ENCODE measurements at places on chromosomes 16 and 17.

DNA sequence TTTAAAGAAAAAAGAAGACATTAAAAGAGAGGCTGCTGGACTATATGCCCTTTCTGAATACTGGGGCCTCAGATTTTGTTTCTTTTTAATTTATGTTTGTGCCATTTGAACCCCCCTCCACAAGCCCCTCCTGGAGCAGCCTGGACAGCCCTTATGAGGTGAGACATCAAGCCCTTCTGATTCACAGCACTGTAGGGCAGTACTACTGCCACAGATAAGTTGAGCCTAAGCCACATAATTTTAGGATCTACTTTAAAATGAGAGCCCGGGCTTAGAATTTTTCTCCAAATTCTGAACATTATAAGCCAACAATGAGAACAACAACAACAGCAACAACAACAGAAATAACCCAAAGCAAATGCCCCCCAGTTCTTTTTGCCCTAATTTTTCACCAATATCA, 256.9 kb upstream of the SALL1 start:
- DNase-seq: no peak

DNA sequence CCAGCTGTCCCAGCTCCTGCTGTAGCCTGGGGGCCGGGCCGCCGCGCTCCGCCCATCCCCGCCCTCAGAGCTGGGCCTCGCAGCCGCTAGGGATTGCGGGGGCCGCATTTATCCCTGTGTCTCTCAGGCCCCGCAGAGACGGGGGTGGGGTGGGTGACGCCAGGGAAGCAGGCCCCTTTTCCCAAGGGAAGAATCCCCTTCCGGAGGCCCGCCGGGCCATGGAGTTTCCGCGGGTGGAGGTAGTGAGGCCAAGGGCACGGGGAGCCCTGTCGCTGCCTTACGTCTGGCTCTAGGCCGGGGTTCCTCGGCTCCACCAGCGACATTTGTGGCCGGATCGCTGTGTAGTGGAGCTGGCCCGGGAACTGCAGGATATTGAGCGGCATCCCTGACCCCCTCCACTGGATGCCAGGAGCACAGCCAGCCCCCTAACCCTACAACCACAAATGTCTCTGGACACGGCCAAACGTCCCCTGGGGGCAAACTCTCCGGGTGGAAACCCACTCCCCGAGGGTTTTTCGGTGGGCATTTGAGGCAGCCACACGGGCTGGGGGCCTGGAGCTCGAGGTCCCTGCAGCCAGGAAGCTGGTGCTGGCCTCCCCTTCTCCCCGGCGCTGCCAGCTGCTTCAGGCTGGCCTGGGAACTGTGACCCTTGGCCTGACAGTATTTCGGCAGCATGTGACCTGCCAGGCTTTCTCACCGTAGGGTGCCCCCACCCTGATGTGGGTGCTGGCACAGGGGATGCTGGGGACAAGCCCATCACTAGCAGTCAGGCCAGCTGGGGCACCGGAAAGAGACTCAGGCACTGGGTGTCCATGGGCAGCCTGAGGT, 12.0 kb upstream of the CD300A start:
- no peak for DNase-seq

DNA sequence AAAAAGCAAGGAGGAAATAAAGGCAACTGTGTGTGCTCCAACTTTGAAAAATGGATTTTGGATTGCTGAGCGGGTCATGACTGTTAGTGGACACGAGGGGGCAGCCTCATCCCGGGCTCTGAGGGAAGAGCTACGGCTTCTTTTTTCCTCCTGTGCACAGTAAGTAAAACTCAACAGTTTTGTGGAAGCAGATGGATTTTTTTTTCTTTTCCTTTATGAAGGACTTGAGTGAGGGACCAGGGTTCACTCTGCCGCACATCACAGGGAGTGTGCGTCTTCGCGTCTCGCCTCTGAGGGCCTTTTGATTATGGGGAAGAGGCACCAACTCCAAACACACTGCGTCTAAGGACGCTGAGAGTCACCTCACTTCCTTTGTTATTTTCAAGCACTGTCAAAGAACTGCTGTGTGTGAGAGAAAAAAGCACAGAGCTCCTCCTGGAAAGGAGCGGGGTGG, 80.3 kb upstream of the GOT2 start:
- DNase-seq: no peak

- no peak for DNase-seq
Observed at GRCh38 chr17:80596760-80597608, 52.3 kb downstream of the RPTOR start.

GRCh38 chr17:81339534-81340296, 44.6 kb upstream of the SLC38A10 start:
- DNase-seq: no peak

DNA sequence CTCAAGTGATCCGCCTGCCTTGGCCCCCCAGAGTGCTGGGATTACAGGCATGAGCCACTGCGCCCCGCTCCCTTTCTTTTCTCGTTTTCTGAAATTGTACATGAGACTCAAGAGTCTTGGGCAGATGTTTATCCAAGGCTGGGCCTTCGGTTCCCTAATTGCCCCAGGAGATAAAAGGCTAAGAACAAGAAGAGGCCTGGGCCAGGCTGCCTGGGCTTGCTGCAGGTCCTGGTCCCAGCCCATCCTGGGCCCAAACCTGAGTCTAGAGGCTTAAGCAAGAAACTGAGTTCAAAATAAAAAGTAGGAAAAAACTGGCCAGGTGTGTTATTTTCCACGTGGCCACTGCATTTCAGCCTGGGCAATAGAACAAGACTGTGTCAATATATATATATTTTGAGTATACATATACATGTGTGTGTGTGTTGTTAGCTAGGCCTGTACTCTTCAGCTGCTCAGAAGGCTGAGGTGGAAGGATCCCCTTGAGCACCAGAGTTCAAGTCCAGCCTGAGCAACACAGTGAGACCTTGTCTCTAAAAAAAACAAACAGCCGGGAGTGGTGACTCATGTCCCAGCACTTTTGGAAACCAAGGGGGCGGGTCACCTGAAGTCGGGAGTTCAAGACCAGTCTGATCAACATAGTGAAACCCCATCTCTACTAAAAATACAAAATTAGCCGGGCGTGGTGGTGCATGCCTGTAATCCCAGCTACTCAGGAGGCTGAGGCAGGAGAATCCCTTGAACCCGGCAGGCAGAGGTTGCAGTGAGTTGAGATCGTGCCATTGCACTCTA, 6.8 kb upstream of the CLUH start:
- DNase-seq: no peak

DNA sequence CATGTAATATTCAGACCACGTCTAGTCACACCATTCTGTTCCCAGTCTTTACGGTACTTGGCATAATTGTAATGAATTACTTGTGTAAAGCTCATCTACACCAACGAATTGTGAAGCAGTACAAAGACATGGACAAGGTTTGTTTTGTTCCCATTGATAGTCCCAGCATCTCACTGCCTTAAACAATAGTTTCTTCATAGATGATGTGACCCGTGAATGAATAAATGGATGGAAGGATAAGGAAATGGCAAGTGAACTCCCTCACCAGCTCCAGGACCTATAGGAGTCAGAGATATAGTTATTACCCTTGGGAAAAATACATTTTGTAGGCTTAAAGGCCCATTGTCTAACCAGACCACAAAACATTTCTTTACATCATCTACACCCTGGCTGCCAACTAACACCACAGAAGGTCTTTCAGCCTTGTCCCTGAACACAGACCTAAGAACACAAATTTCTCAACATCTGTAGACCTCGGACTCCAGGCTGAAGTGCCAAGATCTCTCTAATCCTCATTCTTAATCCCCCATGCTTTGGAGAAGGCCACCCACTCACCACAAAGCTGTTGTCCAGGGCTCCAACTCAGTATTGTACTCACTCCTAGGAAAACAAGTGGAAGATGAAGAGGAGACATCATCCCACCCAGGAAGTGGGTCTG, 38.2 kb downstream of the MAF start:
- no peak for DNase-seq

GRCh38 chr16:24721830-24722238, 7.6 kb upstream of the TNRC6A start:
- no peak for DNase-seq

DNA sequence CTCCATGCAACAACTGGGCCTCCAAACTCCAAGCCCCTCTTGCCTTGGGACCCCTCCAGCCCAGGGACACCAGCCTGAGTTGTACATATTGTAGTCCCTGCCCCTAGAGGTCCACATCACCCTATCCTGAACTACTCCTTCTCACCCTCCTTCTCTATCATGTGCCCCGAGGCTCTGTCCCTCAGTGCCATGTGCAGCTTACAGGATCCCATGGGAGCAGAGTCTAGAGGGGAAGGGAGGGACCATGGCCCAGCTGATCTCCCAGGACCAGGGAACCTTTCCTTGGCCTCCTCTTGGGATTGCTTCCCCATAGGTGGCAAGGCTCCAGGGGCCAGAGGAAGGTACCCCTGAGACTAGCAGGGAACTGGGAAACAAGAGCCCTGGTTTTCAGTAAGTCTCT, 35.3 kb downstream of the TMEM132E start:
- no peak for DNase-seq

DNA sequence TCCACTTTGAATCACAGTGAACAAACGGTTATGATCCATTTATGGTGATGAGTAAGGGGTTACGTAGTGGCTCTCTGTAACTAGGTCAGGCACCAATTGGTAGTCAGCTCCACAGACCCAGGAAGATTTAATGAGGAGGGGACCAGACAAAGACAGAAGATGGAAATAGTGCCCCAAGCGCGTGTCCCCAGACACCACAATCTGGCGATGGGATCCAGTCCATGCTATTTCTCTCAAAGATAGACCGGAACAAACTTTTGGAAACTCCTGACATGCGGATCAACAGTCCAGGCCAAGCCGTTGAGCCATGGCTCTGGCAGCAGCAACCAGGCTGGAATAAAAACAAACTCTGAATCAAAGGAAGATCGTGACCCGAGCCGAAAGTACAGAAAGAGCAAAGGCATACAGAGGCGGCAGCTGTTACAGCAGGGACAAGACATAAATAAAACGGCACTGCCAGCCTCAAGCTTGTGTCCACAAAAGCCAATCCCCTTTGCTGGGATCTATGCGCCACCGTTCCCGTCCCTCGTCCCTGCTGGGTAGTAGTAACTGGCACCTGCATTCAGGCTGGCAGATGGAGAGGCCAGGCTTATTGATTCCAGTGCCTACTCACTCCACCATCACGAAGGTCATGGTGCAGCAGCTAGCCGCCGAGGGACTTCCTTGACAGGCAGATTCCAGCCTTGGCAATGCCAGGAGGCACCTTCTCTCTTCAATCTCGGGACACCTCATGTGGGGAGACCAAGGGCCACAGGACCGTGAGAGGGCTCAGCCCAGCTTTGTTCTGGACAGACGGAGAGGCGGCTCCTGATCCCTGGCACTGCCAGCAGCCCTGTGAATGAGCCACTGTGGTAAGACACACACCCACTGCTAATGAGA, 50.2 kb downstream of the CDH11 start:
- no peak for DNase-seq

DNA sequence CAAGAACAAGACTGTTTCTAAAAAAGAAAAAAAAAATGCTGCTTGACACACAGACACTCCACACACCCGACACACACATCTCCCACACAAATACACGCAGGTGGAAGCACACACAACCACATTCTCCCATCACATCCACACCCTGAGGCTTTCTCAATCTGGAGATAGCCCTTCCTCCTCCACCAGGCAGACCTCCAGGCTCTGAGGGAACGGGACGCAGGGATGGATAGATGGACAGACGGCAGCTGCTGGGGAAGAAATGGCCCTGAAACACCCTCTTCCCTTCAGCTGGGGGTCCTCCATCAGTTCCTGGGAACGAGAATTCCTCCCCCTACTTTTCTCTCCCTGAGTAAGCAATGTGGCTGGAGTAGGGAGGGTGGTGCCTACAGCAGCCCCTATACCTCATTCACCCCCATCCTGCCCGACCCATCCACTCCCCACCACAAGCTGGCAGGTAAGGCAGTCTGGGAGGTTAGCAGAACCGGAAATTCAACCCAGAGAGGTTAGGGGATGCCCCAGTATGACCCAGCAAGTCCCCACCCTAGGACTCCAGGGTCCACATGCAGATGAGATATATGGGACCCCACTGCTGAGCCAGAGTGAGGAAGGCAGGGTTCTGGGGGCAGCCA, 4.1 kb upstream of the LITAFD start:
- DNase-seq: no peak

DNA sequence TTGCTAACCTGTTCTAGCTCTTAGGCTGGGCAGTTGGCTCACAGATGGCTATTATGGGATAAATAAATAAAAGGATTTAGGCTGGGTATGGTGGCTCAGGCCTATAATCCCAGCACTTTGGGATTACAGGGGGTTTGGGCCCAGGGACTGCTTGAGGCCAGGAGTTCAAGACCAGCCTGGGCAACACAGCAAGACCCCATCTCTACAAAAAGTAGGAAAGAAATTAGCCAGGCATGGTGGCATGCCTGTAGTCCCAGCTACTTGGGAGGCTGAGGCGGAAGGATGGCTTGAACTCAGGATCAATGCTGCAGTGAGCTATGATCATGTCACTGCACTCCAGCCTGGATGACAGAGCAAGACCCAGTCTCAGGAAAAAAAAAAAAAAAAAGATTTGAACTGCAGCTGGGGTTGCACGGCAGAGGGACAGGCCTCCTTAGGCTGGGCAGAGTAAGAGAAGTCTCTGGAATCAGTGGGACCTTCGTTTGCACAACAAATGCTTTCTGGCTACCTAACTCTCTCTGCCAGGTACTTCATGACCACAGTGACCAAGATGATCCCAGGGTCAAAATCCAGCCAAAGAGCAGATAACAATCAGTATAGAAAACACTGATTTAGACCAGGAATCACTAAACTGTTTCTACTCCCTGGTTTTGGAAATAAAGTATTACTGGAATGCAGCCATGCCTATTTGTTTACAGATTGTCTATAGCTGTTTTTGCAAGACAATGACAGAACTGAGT, 6.8 kb downstream of the RUSF1 start:
- no peak for DNase-seq

GRCh38 chr17:76085731-76086366, 6.9 kb downstream of the ZACN start:
- DNase-seq: no peak

- no peak for DNase-seq
Observed at GRCh38 chr17:45430738-45431530, 1.7 kb downstream of the ARHGAP27 start.

DNA sequence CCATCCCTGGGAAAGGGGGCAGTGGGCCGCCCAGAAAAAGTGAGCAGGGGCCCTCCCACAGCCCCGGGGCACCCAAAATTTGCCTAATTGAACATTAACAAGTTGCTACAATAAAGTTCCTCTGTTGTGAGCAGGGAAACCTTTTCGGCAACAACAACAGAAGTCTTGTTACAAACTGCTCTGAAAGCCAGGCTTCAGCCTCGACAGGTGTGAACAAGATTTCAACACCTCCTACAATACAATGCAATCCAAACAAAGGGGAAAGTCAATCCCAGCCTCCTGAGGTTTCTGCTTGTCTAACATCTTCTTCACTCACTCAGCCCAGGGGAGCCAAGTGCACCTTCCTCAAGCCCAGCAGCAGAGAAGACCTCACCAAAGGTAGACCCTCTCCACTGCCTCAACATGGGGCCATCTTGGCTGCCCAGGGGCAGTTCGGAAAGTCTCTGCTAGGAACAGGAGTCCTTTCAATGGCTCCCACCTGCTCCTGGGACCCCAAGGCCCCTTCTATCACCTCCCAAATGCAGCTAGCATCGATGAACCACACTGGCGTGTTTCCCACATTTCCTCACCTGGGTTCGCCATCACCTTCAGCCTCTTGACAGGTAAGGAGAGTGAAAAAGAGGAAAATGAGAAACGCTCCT, 19.1 kb downstream of the ZFHX3 start:
- no peak for DNase-seq

Data from CD4-positive, alpha-beta memory T cell (primary cell).